Mesenchymal stem cell (in vitro differentiated cells and primary cell): ENCODE measurements at places on chromosomes 3 and 15.

GRCh38 chr3:188309437-188310269 lies 155.7 kb downstream of the LPP start:
- H3K4me1 ChIP-seq = no peaks in the 10 kb centered on the region
- no peak overlapping the region for H3K4me3 ChIP-seq
- H3K27ac ChIP-seq = no peak overlapping the region
- DNase-seq = no peak
- no peaks in the 10 kb centered on the region for H3K36me3 ChIP-seq
- H3K27me3 ChIP-seq = no peaks in the 10 kb centered on the region

GRCh38 chr3:159796744-159797143 lies 191.9 kb upstream of the IL12A start:
- peak; percentile 97 for DNase-seq
- H3K36me3 ChIP-seq = no peaks in the 10 kb centered on the region
- no peaks in the 10 kb centered on the region for H3K27me3 ChIP-seq
- peaks cover 12% of the 10 kb centered on the region for H3K4me1 ChIP-seq
- peak overlapping the region; percentile 45 for H3K27ac ChIP-seq

DNA sequence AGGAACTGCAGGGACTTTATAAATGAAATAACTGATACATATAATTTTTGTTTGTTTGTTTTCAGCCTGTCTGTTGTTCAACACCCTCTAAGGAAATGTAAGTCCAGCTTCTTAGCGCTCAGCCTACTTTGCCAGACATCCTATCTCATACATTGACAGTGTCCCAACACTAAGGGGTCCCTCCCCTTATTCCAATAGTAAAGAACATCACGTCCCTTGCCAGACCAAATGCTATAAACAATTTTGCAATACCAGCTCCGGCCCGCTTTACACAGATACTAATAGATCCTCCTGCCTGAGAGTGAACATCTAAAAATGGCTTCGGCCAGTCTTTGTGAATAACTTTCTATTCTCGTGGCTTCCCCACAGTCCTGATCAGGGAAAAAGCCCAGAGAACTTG lies 4.5 kb upstream of the TAFA4 start:
- DNase-seq = no peak
- H3K4me3 ChIP-seq = no peak overlapping the region
- no peak overlapping the region for H3K27ac ChIP-seq
- peaks cover 9% of the 10 kb centered on the region for H3K4me1 ChIP-seq

DNA sequence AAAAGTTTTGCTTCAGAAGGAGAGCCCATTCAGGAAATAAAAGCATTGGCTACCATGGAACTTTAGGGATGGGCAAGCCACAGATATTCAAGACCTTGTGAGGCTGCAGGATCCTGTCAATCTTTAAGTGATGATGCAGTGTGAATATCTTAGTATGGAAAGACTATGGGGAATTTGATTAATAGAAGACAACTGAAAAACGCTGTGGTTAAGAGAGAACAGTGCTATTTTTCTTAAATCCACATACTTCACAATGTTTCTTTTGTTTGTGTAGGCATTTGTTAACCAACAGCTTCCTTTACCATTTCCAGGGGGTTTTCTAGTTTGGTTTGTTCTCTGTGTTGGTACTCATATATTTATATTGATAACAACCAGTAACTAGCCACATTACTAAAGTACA lies 90.3 kb downstream of the TMEM212 start:
- no peak for DNase-seq
- no peaks in the 10 kb centered on the region for H3K27me3 ChIP-seq
- no peak overlapping the region for H3K4me3 ChIP-seq
- no peaks in the 10 kb centered on the region for H3K36me3 ChIP-seq

GRCh38 chr15:96276438-96277210 lies 53.9 kb upstream of the NR2F2 start:
- H3K27ac ChIP-seq = peak overlapping the region; percentile 45
- no peaks in the 10 kb centered on the region for H3K27me3 ChIP-seq
- DNase-seq = no peak
- peak overlapping the region; percentile 26 for H3K4me3 ChIP-seq
- H3K36me3 ChIP-seq = peaks cover 30% of the 10 kb centered on the region

GRCh38 chr3:123725652-123726400 lies 141.0 kb upstream of the HACD2 start:
- H3K27ac ChIP-seq = no peak overlapping the region
- DNase-seq = no peak
- no peaks in the 10 kb centered on the region for H3K27me3 ChIP-seq
- H3K36me3 ChIP-seq = peaks cover 52% of the 10 kb centered on the region
- peaks cover 8% of the 10 kb centered on the region for H3K4me1 ChIP-seq
- no peak overlapping the region for H3K4me3 ChIP-seq

GRCh38 chr3:31937225-31937624 lies 43.8 kb downstream of the OSBPL10 start:
- peaks cover 2% of the 10 kb centered on the region for H3K4me1 ChIP-seq
- no peak overlapping the region for H3K27ac ChIP-seq
- H3K27me3 ChIP-seq = peaks cover 4% of the 10 kb centered on the region
- no peaks in the 10 kb centered on the region for H3K36me3 ChIP-seq
- H3K4me3 ChIP-seq = no peak overlapping the region

GRCh38 chr3:190320594-190321362 lies 1.5 kb downstream of the CLDN1 start:
- H3K36me3 ChIP-seq = no peaks in the 10 kb centered on the region
- peak overlapping the region; percentile 70 for H3K27ac ChIP-seq
- no peak for DNase-seq
- H3K4me1 ChIP-seq = peaks cover 7% of the 10 kb centered on the region
- peaks cover 6% of the 10 kb centered on the region for H3K27me3 ChIP-seq

GRCh38 chr3:198028718-198029117 lies 68.7 kb downstream of the LMLN start:
- no peak overlapping the region for H3K27ac ChIP-seq
- peaks cover 1% of the 10 kb centered on the region for H3K4me1 ChIP-seq
- no peak for DNase-seq

- H3K4me1 ChIP-seq = peaks cover 24% of the 10 kb centered on the region
- H3K4me3 ChIP-seq = no peak overlapping the region
- DNase-seq = no peak
- H3K27ac ChIP-seq = no peak overlapping the region
- H3K27me3 ChIP-seq = no peaks in the 10 kb centered on the region
Observed at GRCh38 chr3:45544024-45544716, 50.4 kb upstream of the LIMD1 start.

DNA sequence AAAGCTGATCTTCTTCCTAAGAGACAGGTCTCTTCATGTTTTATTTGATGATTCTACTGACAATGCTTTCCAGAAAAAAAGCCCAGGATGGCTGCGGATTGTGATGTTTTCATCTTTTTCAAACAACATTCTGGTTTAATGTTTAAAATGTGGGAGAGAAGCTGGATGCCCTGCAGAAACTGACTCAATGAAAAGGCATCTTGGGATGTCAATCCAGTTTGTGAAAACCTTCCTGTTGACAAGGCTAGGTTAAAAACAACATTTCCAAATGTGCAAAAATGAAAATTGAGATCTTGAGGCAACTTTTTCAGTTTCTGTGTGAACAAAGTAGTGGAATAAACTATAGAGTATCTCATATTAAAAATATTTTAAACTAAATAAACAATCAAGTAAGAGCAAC lies 156.0 kb upstream of the MRPL3 start:
- H3K4me1 ChIP-seq = no peaks in the 10 kb centered on the region
- no peaks in the 10 kb centered on the region for H3K27me3 ChIP-seq
- H3K27ac ChIP-seq = no peak overlapping the region
- no peak overlapping the region for H3K4me3 ChIP-seq
- no peaks in the 10 kb centered on the region for H3K36me3 ChIP-seq

GRCh38 chr15:91183596-91183995 lies 83.5 kb downstream of the SV2B start:
- no peak overlapping the region for H3K27ac ChIP-seq
- H3K4me3 ChIP-seq = no peak overlapping the region
- H3K4me1 ChIP-seq = no peaks in the 10 kb centered on the region

DNA sequence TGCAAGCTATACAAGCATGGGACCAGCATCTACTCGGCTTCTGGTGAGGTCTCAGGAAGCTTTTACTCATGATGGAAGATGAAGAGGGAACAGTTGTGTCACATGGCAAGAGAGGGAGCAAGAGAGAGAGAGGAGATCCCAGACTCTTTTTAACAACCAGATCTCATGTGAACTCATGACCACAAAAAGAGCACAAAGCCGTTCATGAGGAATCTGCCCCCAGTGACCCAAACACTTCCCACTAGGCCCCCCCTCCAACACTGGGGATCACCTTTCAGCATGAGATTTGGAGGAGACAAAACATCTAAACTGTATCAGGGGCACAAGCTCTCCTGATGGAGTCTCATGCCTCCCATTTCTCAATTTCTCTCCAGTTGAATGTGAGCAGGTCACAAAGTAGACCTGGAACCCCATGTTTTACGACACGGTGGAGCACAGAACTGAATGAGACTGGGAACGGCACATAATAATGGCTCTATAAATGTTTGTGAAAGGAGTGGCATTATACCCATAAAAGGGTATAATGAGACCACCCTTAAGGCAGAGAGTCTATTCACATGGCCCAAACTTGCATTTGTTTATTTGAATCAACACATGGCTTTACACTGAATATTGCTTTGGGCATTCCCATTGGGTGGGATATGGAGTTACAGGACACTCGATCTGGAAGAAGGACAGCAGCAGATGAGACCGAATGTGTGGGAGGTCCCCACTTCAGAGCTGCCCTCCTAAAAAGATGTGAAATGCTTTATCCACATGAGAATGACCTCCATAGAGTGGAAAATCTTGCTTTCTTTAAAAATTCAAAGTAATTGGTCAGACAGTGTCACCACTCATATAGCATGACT lies 38.8 kb downstream of the IL16 start:
- no peak overlapping the region for H3K4me3 ChIP-seq
- no peaks in the 10 kb centered on the region for H3K36me3 ChIP-seq
- DNase-seq = no peak
- H3K27ac ChIP-seq = no peak overlapping the region
- no peaks in the 10 kb centered on the region for H3K27me3 ChIP-seq

DNA sequence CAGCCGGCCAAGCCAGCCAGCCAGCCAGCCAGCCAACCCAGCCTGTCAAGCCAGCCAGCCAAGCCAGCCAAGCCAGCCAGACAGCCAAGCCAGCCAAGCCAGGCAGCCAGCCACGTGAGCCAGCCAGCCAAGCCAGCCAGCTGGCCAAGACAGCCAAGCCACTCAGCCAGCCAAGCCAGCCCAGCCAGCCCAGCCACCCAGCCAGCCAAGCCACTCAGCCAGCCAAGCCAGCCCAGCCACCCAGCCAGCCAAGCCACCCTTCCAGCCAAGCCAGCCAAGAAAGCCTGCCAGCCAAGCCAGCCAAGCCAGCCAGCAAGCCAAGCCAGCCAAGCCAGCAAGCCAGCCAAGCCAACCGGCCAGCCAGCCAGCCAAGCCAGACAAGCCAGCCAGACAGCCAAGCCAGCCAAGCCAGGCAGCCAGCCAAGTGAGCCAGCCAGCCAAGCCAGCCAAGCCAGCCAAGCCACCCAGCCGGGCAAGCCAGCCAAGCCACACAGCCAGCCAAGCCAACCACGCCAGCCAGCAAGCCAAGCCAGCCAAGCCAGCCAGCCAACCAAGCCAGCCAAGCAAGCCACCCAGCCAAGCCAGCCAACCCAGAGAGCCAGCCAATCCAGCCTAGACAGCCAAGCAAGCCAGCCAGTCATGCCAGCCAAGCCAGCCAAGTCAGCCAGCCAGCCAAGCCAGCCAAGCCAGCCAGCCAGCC lies 199.5 kb downstream of the GOLGA6L6 start:
- H3K36me3 ChIP-seq = no peaks in the 10 kb centered on the region
- no peak overlapping the region for H3K27ac ChIP-seq
- no peak for DNase-seq
- no peaks in the 10 kb centered on the region for H3K4me1 ChIP-seq

DNA sequence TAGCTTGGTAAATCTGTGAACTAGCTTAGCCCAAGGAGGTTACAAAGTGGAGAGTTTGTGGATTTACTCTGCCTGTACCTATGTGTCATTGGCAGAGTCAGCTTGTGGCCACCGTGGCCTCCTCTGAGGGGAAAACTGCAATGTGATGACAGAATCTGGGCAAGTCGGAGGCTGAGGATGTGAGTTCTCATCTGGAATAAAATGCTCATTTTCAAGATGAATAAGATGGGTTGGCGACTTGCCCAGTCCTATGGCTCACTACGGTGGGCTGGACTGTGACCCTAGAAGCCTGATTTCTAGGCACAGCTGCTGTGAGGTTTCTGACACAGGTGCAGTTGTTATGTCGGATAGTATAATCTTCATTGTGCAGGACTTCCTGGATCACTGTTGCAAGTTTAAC lies 83.7 kb downstream of the ETV5 start:
- H3K36me3 ChIP-seq = no peaks in the 10 kb centered on the region
- DNase-seq = no peak
- no peak overlapping the region for H3K4me3 ChIP-seq
- peaks cover 6% of the 10 kb centered on the region for H3K4me1 ChIP-seq
